ENCODE measurements at places on chromosomes 7 and 10.
A peak's percentile ranks its signal among the peaks of the same experiment; 100 is the strongest.

GRCh38 chr10:45238896-45239295, 76.5 kb downstream of the OR13A1 start:
- no peak overlapping the region for H3K27ac ChIP-seq
- DNase-seq = no peak
- H3K4me3 ChIP-seq = no peak overlapping the region
- no peaks in the 10 kb centered on the region for H3K4me1 ChIP-seq

DNA sequence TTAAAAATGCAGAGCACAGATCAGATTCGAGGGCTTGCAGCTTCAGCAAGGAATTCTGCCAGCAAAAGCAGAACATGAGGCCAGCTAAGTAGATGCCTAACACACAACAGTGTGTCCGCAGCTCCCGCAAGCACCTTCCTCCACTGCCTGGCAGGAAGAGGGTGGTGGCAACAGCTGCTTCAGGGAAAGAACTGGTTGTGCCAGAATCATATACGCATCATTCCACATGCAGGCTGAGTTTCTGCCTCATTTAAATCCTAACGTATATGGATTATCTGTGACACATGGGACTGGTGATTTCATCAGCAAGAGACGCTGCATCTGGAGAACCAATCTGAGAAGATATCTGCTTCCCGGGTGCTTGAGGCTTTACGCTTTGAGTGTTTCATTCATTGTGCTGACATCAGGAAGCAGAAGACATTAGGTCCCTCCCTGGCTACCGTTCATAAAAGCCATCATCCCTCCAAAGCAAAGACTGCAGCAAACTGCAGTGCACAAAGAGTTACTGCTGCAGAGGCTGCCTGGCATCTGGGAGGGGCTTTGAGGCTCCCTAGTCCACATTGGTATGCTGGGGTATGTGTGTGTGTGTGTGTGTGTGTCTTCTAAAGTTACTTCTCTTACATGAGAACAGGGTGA, 78.8 kb downstream of the FAM13C start:
- H3K4me1 ChIP-seq = no peaks in the 10 kb centered on the region
- no peaks in the 10 kb centered on the region for H3K36me3 ChIP-seq
- H3K4me3 ChIP-seq = no peak overlapping the region

- H3K27me3 ChIP-seq = no peaks in the 10 kb centered on the region
- no peak for DNase-seq
- no peak overlapping the region for H3K4me3 ChIP-seq
- peak overlapping the region; percentile 36 for H3K27ac ChIP-seq
- H3K36me3 ChIP-seq = no peaks in the 10 kb centered on the region
These were observed 84.5 kb downstream of the RTKN2 start for GRCh38 chr10:62183857-62184795.

- H3K27ac ChIP-seq = no peak overlapping the region
- H3K4me3 ChIP-seq = no peak overlapping the region
- peaks cover 3% of the 10 kb centered on the region for H3K4me1 ChIP-seq
- no peaks in the 10 kb centered on the region for H3K36me3 ChIP-seq
- H3K27me3 ChIP-seq = no peaks in the 10 kb centered on the region
- no peak for DNase-seq
These were observed 36.4 kb downstream of the CUBN start for GRCh38 chr10:17092986-17093803.

GRCh38 chr10:127064474-127064873, 131.9 kb downstream of the INSYN2A start:
- H3K4me1 ChIP-seq = no peaks in the 10 kb centered on the region
- peaks cover 22% of the 10 kb centered on the region for H3K36me3 ChIP-seq
- DNase-seq = no peak
- no peak overlapping the region for H3K4me3 ChIP-seq
- no peak overlapping the region for H3K27ac ChIP-seq

GRCh38 chr7:143305423-143306070, 10.4 kb upstream of the CLCN1 start:
- no peak overlapping the region for H3K27ac ChIP-seq
- no peaks in the 10 kb centered on the region for H3K27me3 ChIP-seq
- no peak for DNase-seq
- no peak overlapping the region for H3K4me3 ChIP-seq

DNA sequence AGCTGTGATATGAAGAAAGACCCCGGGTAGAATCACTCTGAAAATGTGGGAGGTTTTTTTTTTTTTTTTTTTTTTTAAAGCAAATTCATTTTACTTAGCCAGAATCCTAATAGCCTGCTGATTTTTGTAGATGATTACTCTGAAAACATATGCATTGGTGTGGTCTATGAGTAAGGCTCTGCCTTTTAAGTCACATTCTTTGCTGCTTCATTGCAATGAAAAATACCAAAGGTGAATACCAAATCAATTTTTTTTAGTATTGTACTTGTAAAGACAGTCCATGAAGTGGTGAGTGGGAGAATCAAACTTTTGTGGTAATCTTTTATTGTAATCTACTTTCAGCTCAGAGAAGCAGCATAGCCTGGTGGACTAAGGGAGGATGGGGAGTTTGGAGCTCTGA, 130.3 kb downstream of the SDK1 start:
- no peak overlapping the region for H3K4me3 ChIP-seq
- no peaks in the 10 kb centered on the region for H3K27me3 ChIP-seq
- no peaks in the 10 kb centered on the region for H3K4me1 ChIP-seq
- no peaks in the 10 kb centered on the region for H3K36me3 ChIP-seq
- no peak overlapping the region for H3K27ac ChIP-seq

DNA sequence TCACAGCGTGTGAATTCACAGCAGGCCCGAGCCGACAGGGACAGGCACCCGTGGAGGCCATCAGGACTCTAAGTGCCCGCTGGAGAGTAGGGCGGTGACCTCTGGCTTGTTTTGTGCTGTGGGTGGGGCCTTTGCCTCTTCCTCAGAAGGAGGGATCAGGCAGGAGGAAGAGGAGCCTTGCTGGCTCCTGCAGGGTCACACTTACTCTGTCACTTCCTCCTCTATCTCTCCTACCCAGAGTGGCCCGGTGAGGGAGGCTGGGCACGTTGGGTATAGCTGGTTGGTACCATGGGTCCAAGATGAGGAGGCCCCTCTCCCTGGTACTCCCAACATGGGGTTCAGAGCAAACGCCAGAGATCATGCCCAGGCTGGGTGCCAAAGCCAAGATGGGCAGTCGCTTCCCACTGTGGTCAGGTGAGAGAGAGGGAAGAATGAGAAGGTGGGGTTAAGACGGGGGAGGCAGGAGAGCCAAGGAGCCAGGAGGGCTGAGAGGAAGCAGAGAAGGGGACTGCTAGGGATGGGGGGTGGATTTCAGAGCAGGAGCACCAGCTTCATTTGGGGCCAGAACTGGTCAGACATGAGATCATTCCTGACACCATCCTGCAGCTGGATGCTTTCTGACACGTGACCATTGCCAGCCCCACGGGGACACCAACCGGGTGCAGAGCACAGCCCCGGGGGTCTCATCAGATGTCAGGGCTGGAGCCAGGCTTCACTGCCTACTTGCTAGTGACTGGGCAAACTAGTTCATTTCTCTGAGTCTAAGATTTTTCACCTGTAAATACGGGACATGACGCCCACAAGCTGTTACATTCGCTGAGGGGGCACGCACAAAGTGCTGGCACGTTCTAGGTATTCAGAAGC, 54.8 kb upstream of the CACUL1 start:
- no peaks in the 10 kb centered on the region for H3K36me3 ChIP-seq
- no peak overlapping the region for H3K4me3 ChIP-seq
- no peak for DNase-seq
- no peak overlapping the region for H3K27ac ChIP-seq
- H3K27me3 ChIP-seq = no peaks in the 10 kb centered on the region

DNA sequence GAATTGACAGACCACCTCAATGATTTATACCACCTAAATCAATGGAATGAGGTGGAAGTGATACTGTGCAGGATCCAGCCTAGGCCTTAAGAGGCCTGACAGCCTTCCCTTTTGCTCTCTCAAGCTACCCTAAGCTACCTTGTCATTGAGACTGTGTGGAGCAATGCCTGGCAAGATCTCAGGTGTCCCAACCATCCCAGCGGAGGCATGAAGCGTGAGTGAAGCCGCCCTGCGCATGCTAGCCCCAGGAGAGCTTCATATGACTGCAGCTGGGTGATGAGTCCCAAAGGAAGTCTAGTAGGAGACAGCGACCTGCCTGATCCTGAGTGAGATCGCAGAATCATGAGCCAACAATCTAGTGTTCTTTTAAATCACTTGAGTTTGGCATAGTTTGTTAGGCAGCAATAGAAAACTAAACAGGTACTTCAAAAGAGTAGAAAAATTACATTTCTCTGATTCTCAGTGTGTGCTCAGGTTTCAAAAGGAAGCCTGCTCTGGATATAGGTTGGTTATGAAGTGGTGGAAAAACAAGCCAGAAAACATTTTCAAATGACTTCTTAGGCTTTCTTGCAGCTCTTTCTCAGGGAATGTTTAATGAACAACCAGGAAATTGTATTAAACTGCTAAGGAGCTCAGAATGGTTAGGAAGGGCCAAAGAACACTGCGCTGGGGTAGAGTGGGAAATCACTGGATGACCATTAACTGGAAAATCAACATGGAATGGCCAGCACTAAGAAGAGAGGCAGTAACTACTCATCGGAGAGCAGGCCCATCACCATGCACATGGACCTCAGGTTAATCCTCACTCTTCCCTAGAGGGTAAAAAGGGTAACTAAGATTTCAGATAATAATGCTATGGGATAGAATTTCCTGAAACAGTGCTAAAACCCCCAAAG, 535.2 kb downstream of the PHTF2 start:
- H3K4me3 ChIP-seq = no peak overlapping the region
- no peak for DNase-seq
- no peaks in the 10 kb centered on the region for H3K4me1 ChIP-seq

GRCh38 chr7:51244053-51244452, 72.6 kb downstream of the COBL start:
- DNase-seq = peak; percentile 34
- H3K4me1 ChIP-seq = no peaks in the 10 kb centered on the region
- no peak overlapping the region for H3K4me3 ChIP-seq
- no peaks in the 10 kb centered on the region for H3K27me3 ChIP-seq
- no peak overlapping the region for H3K27ac ChIP-seq

- H3K4me3 ChIP-seq = no peak overlapping the region
- no peaks in the 10 kb centered on the region for H3K36me3 ChIP-seq
- peak; percentile 37 for DNase-seq
These were observed 793 bp downstream of the FOXL3 start for GRCh38 chr7:290554-291372.

DNA sequence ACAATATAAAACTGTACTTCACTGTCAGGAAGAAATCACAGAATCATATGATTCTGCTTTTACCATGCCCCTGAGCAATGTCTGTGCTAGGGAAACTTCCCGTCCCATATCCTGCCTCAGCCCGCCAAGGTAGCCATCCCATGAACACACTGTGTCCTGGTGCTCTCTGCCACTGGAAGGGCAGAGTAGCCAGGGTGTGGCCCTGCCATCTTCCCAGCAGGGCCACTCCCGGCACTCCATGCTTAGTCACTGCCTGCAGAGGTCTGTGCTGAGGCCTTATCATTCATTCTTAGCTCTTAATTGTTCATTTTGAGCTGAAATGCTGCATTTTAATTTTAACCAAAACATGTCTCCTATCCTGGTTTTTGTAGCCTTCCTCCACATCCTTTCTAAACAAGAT, 31.8 kb downstream of the AP3M1 start:
- peak overlapping the region; percentile 59 for H3K27ac ChIP-seq
- no peak for DNase-seq

DNA sequence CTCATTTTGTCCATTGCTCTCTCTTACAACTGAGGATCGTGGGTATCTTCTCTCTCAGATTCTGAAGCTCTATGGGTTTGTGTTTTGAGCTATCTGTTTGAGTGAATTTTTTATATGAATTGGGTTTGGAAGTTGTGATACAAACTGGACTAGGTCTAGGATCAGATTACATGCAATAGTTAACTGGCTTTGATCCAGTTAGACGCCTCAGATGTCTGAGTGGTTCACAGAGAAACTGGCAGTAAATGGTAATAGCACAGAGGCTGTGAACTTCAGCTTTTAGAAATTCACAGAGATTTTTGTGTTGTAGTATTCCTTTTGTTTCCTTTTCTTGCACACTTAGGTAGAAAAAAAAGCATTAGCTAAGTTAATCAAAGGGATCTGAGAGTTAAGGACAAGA, 12.7 kb upstream of the DNMBP start:
- DNase-seq = no peak
- no peaks in the 10 kb centered on the region for H3K27me3 ChIP-seq
- no peak overlapping the region for H3K27ac ChIP-seq
- no peaks in the 10 kb centered on the region for H3K4me1 ChIP-seq

All from ascending aorta (tissue), 2 donors.